ENCODE measurements at places on chromosomes 2 and 18. TPM values are rescaled to one million over a fixed set of nuclear protein-coding genes. Genes with fewer than 3 reads are reported as not detected.

IL36RN gene
- total RNA-seq, result not detected

SP5 gene
- total RNA-seq, result 1.7 TPM

ATP6V1C2 gene
- total RNA-seq, result 1.2 TPM

KCNK3 gene
- not detected for total RNA-seq

GRCh38 chr2:148590612-148591011, 53.9 kb upstream of the EPC2 start:
- DNase-seq, result no peak

Data from H9 (cell line).